ENCODE measurements at places on chromosomes 11 and 22. TPM values are rescaled to one million over a fixed set of nuclear protein-coding genes. Genes with fewer than 3 reads are reported as not detected.

The CYP2D6 gene
- 0.54 TPM for total RNA-seq

The P2RX3 gene
- 0.18 TPM for total RNA-seq

The GLYATL1 gene
- total RNA-seq, result not detected

The IFITM10 gene
- 1.0 TPM for total RNA-seq

The CACNA1I gene
- total RNA-seq, result 0.03 TPM

The MUC6 gene
- total RNA-seq, result not detected

The UNC93B1 gene
- total RNA-seq, result 75.7 TPM

The KIAA1671 gene
- total RNA-seq, result 9.9 TPM

The FAM83F gene
- not detected for total RNA-seq

The SCN4B gene
- not detected for total RNA-seq

The PANX1 gene
- total RNA-seq, result 19.5 TPM

The MRGPRE gene
- not detected for total RNA-seq

The RFPL2 gene
- total RNA-seq, result 0.30 TPM

The PTGDR2 gene
- total RNA-seq, result not detected

The ANO5 gene
- 2.0 TPM for total RNA-seq

The TREH gene
- not detected for total RNA-seq

The NPTXR gene
- total RNA-seq, result 12.2 TPM

The DENND6B gene
- total RNA-seq, result 2.8 TPM

The IGLL5 gene
- not detected for total RNA-seq

The OR51E2 gene
- 0.14 TPM for total RNA-seq

The JAML gene
- total RNA-seq, result not detected

The ARHGEF12 gene
- total RNA-seq, result 16.5 TPM

The LDHAL6A gene
- not detected for total RNA-seq

The CDC42EP2 gene
- total RNA-seq, result 13.8 TPM

The HPX gene
- 0.55 TPM for total RNA-seq

The FCHSD2 gene
- 11.7 TPM for total RNA-seq

The CRYAB gene
- total RNA-seq, result 4.6 TPM

The OR8D1 gene
- total RNA-seq, result not detected

The TMEM132A gene
- 124 TPM for total RNA-seq

The KCNK7 gene
- 0.45 TPM for total RNA-seq

The CELSR1 gene
- total RNA-seq, result 23.2 TPM

The RIMBP3C gene
- 0.26 TPM for total RNA-seq

The SART1 gene
- total RNA-seq, result 50.0 TPM

The FAM111B gene
- total RNA-seq, result 7.7 TPM

The CHRNA10 gene
- total RNA-seq, result 1.3 TPM

The OR4A16 gene
- not detected for total RNA-seq

The KDM2A gene
- total RNA-seq, result 50.2 TPM

The TBX10 gene
- not detected for total RNA-seq

The OR10A4 gene
- total RNA-seq, result not detected

The PRRG4 gene
- 0.58 TPM for total RNA-seq

The OR10D3 gene
- total RNA-seq, result not detected

The ANO1 gene
- total RNA-seq, result 1.1 TPM

The C11orf87 gene
- total RNA-seq, result 0.03 TPM

The OR51D1 gene
- not detected for total RNA-seq

The INPP5J gene
- total RNA-seq, result 0.73 TPM

The FIBIN gene
- total RNA-seq, result not detected

The CLMP gene
- total RNA-seq, result 35.9 TPM

The C11orf21 gene
- not detected for total RNA-seq

The GSTP1 gene
- total RNA-seq, result 1,398 TPM

The TSPAN32 gene
- total RNA-seq, result not detected

The MSANTD2 gene
- total RNA-seq, result 5.0 TPM

The LRP4 gene
- 8.3 TPM for total RNA-seq

The TNNI2 gene
- not detected for total RNA-seq

The OR51E1 gene
- total RNA-seq, result not detected

The TEF gene
- 0.98 TPM for total RNA-seq

The PRDM11 gene
- total RNA-seq, result 6.9 TPM

The PATE4 gene
- total RNA-seq, result not detected

The PKDREJ gene
- total RNA-seq, result not detected

The DSCAML1 gene
- total RNA-seq, result 0.16 TPM

All from A549 treated with CpdA at 1 μM for 4 hours (cell line).